ENCODE measurements at places on chromosomes 13 and 19. TPM values are rescaled to one million over a fixed set of nuclear protein-coding genes. Genes with fewer than 3 reads are reported as not detected.

Gene ELF1
- 308 TPM for total RNA-seq

- no peak for DNase-seq
Observed at GRCh38 chr13:109002934-109003333, 373.5 kb downstream of the MYO16 start.

DNA sequence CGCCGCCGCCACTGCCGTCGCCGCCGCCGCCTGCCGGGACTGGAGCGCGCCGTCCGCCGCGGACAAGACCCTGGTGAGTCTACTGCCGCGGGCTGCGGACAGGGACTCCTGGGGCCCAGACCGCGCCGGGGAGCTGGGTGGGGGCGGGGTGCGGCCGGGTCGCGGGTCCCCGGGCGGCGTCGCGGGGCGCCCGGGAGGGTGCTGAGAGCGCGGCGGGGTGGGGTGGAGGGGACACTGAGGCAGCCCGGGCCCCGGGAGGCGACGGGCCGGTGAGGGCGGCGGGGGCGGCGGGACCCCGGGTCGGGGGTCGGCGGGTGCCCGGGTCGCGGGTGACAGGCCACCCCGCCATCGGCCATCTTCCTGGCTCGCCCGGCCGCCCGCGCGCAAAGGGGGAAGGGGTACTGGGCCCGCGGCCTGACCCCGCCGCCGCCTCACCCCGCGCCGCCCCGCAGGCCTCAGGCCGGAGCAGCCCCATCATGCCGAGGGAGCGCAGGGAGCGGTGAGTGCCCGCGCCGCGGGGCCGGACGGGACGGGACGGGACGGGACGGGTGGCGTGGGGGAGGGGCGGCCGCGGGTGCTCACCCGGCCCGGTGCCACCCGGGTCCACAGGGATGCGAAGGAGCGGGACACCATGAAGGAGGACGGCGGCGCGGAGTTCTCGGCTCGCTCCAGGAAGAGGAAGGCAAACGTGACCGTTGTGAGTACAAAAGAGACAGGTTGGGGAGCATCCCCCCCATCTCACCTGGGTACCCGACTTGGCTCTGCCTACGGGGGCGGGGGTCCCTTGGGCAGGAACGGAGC lies 489 bp downstream of the CCNE1 start:
- no peak for DNase-seq

DNA sequence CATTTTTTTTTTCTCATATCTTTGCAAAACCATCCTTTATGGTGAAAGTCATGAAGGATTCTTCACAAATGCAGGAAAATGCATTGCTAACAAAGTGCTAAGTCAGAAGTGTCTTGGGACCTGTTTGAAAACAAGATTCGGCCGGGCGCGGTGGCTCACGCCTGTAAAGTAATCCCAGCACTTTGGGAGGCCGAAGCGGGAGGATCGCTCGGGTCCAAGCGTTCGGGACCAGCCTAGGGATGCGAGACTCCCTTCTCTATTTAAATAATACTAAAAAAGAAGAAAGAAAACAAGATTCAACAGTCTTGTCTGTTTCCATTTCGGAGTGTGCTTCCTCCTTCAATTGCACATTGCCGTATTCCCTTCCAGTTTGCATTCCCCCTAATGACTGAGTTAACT lies 819 bp downstream of the EID2B start:
- DNase-seq = no peak

Gene PPP1R13L
- total RNA-seq = 3.6 TPM

Gene CAPNS1
- 141 TPM for total RNA-seq

Gene SULT2A1
- total RNA-seq = not detected

Measured in CD8-positive, alpha-beta T cell (primary cell).